Daoy (cell line): ENCODE measurements at places on chromosomes 5 and 9. TPM values are rescaled to one million over a fixed set of nuclear protein-coding genes. Genes with fewer than 3 reads are reported as not detected.

NOP16 gene
- 99.3 and 104 TPM in 2 replicates for total RNA-seq

JAKMIP2 gene
- total RNA-seq = 0.48 and 0.63 TPM in 2 replicates

TRIM36 gene
- 6.3 and 13.3 TPM in 2 replicates for total RNA-seq

HSPB3 gene
- total RNA-seq = 1.3 TPM in 1 of 2 replicates, not detected in the other

GRCh38 chr5:98656796-98657195 lies 116.7 kb upstream of the RGMB start:
- DNase-seq = no peak

DNA sequence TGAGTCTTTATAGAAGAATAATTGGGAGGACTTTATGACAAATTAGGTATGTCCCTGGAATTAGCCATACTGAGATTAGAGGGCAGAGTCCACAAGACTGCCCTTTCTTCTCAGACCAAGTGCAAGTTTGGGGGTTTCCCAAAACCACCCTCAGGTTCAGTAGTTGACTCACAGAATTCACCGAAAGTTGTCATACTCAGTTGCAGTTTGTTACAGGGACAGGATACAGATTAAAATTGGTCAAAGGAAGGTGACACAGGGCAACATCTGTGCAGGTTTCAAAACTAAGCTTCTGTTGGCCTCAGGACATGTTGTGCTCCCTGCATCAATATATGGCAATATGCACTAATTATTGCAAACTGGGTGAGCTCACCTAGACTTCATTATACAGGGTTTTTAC lies 3.8 kb downstream of the RANBP17 start:
- no peak for DNase-seq

GRCh38 chr5:177462021-177462670 lies 11.3 kb downstream of the DBN1 start:
- no peak for DNase-seq

GRCh38 chr5:95709967-95710650 lies 21.0 kb upstream of the RHOBTB3 start:
- no peak for DNase-seq

GRCh38 chr5:103262422-103262871 lies 3.9 kb downstream of the MACIR start:
- peak; percentile 11 for DNase-seq

- peak; percentile 29 for DNase-seq
These were observed 297.9 kb upstream of the PTGER4 start for GRCh38 chr5:40381676-40382363.

GRCh38 chr5:17269201-17269600 lies 51.8 kb downstream of the BASP1 start:
- DNase-seq = no peak
